Activated CD4-positive, alpha-beta T cell treated with anti-CD3 and anti-CD28 coated beads for 36 hours (primary cell): ENCODE measurements at places on chromosomes 7 and 10.

DNA sequence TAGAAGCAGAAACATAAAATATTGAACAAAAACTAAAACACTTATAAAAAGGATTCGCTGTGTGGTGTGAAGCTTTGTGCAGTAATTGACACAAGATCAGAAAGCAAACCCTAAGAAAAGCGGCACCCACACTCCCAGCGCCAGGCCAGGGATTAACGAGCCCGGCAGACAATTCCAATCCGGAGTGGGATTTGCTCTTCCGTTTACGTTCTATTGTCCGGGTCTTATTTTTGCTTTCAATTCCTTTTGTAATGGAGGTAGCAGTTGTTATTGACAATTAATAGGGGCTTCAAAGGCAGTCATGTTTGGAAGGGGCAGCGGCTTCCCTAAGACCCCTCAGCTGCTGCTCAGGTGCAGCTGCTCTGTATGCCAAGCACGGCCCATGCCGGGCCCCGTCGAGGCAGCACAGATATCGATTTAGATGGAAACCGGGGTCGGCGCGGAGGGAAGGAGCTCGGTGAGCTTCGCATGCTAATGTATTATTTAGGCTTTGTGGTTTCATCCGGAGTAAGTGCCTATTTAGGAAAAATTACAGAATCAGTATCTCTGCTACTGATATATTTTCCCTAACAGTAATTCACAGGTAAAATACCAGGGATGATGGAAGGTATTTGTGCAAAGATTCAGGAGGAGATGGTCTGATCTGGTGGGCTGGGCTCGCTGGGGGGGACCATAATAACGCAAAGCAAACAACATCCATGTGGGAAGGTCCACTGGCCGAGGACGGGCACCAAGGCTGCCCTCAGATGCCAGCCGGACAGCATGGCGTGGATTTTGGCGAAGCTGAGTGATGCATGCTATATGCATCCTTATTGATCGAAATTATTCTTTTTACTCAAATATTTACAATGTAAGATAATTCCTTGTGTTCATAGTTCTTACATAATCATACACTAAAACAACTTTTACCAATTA, 561.7 kb downstream of the PTPRN2 start:
- DNase-seq: no peak
- H3K4me1 ChIP-seq: no peaks in the 10 kb centered on the region
- H3K27me3 ChIP-seq: no peaks in the 10 kb centered on the region

GRCh38 chr10:104581884-104582601, 59.0 kb upstream of the SORCS3 start:
- H3K4me1 ChIP-seq: peaks cover 18% of the 10 kb centered on the region
- no peak for DNase-seq
- no peaks in the 10 kb centered on the region for H3K36me3 ChIP-seq
- no peak overlapping the region for H3K4me3 ChIP-seq

- no peak overlapping the region for H3K4me3 ChIP-seq
- no peak for DNase-seq
- H3K27me3 ChIP-seq: no peaks in the 10 kb centered on the region
- H3K27ac ChIP-seq: no peak overlapping the region
- H3K36me3 ChIP-seq: no peaks in the 10 kb centered on the region
- H3K4me1 ChIP-seq: peaks cover 2% of the 10 kb centered on the region
These were observed 128.5 kb downstream of the TNS3 start for GRCh38 chr7:47453093-47454061.

DNA sequence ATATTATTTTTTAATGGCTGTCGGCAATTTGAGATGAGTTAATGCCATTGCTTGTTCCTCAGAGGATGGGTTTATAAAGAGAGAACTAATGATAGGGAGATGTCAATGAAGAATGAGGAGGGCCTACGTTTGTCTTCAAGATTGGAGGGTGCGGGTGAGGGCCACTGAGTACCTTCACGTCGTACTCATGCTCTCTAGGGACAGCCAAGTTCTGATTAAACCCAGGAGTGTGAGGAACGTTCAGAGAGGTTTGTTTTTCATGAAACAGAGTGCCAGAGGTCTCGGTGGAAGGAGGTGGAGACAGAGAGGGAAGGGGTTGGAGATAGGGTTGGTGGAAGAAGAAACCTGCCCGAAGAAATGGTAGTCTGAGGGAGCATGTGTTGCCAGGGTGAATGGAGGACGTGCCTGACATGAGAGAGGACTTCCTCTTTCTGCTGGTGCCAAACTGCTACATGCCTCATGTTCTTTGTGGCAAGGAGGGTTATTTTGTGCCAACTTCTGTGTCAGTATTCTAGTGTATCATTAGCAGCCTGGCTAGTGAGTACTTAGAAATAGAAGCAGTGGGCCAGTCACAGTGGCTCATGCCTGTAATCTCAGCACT, 8.9 kb downstream of the DHTKD1 start:
- peaks cover 3% of the 10 kb centered on the region for H3K36me3 ChIP-seq
- DNase-seq: no peak
- H3K27me3 ChIP-seq: no peaks in the 10 kb centered on the region
- H3K27ac ChIP-seq: no peak overlapping the region
- no peak overlapping the region for H3K4me3 ChIP-seq

DNA sequence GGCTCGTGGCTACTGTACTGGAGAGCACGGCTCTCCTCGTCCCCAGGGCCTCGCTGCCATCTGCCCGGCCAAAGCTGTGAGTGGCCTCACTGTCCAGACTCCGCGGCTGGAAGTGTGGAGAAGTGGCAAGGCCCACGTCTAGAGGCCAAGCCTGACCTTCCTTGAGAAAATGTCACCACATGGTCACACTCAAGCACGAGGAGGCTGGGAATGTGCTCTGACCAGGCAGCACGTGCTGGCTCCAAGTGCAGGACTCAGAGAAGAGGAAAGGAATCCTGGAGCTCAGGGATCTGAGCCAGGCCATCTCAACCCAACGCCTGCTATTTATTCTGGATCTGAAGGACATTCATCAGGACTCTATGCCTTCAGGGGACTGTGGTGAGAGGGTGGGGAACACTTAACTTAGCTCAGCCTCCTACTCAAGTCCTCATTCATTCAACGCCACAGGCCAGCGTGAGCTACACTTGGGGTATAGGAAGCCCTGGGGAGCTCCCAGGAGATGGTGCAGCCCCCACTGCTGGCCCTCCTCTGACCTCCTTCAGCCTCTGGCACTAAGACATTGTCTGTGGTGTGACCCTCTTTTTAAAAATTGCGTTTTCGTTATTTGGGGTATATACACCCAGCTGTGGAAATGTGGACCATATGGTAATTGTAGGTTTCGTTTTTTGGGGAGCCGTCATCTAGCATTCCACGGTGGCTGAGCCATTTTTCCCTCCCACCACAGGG, 29.0 kb downstream of the EN2 start:
- H3K27me3 ChIP-seq: peaks cover 38% of the 10 kb centered on the region
- H3K36me3 ChIP-seq: peaks cover 2% of the 10 kb centered on the region
- H3K27ac ChIP-seq: no peak overlapping the region
- no peak for DNase-seq
- peaks cover 31% of the 10 kb centered on the region for H3K4me1 ChIP-seq
- no peak overlapping the region for H3K4me3 ChIP-seq

GRCh38 chr7:115707258-115708012, 323.1 kb downstream of the TFEC start:
- no peak overlapping the region for H3K4me3 ChIP-seq
- H3K4me1 ChIP-seq: no peaks in the 10 kb centered on the region
- DNase-seq: peak; percentile 16
- H3K27ac ChIP-seq: no peak overlapping the region

DNA sequence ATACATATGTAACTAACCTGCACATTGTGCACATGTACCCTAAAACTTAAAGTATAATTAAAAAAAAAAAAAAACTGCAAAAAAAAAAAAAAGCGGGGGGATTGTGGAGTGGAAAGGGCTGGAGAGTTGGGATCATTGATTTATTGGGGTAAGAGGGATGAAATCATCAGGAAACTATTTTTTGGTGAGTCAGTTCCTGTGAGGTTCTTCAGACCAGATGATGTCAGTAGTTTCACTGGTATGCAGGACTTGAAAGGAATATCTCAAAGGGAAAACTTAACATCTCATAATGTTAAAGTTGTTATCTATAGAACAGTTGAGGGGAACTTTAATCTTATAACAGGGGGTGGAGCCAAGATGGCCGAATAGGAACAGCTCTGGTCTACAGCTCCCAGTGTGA, 32.6 kb upstream of the TECTB start:
- no peaks in the 10 kb centered on the region for H3K36me3 ChIP-seq
- DNase-seq: no peak
- H3K27me3 ChIP-seq: no peaks in the 10 kb centered on the region
- H3K4me1 ChIP-seq: no peaks in the 10 kb centered on the region
- H3K4me3 ChIP-seq: no peak overlapping the region

- DNase-seq: no peak
- no peak overlapping the region for H3K4me3 ChIP-seq
- H3K4me1 ChIP-seq: peaks cover 2% of the 10 kb centered on the region
- H3K36me3 ChIP-seq: no peaks in the 10 kb centered on the region
These were observed 245.5 kb upstream of the PPP2R2D start for GRCh38 chr10:131655101-131655849.

DNA sequence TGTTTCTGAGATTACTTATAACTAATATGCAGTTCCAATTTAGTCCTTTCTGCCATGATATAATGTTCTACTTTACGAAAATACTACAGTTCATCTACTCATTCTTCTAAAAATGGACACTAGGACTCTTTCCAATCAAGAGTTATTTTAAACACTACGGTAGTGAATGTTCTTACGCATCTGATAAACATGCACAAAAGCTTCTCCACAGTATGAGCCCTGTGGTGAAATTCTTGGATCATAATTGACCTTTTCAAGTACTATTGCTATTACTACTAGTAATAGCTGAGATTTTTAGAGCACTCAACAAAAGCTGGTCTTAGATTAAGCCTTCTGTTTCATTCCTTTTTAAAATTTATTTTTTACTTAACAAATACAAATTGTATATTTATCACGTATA, 106.4 kb downstream of the CH25H start:
- no peaks in the 10 kb centered on the region for H3K27me3 ChIP-seq
- H3K27ac ChIP-seq: no peak overlapping the region
- peaks cover 4% of the 10 kb centered on the region for H3K4me1 ChIP-seq
- H3K4me3 ChIP-seq: no peak overlapping the region

DNA sequence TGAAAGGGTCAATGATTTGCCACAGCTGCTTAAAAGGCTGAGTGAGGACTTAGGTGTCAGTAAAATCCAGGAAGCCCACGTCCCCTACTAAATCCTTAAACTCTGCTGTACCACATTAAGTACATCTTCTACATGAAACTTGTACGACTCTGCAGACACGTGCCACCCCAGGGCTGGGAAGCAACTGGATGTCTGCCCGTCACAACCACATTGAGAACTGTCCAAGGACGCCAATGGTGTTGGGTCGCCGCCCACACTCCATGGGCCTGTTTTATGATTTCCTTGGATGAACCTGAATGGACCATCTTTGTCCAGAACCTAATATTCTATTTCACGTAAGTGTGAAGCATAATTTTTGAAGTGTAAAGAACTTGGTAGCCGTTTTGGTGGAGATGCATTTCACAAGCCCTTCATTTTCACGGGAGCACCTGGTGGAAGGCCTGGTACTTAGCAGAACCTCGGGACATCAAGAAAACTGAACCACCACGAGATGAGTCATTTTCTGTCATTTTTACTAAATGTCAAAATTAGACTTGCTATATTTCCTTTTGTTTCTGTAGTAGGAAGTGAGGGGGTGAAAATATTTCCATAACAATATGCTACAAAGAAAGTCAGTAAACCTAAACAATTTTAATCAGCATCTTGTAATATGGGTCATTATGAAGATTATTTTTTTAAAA, 134.9 kb downstream of the SFMBT2 start:
- peaks cover 63% of the 10 kb centered on the region for H3K4me1 ChIP-seq
- no peak for DNase-seq
- no peak overlapping the region for H3K4me3 ChIP-seq
- peaks cover 53% of the 10 kb centered on the region for H3K36me3 ChIP-seq
- H3K27ac ChIP-seq: peak overlapping the region; percentile 39

GRCh38 chr10:132687893-132688579, 97.9 kb downstream of the NKX6-2 start:
- H3K27ac ChIP-seq: no peak overlapping the region
- H3K4me3 ChIP-seq: no peak overlapping the region
- no peaks in the 10 kb centered on the region for H3K27me3 ChIP-seq
- DNase-seq: no peak
- H3K4me1 ChIP-seq: peaks cover 19% of the 10 kb centered on the region

DNA sequence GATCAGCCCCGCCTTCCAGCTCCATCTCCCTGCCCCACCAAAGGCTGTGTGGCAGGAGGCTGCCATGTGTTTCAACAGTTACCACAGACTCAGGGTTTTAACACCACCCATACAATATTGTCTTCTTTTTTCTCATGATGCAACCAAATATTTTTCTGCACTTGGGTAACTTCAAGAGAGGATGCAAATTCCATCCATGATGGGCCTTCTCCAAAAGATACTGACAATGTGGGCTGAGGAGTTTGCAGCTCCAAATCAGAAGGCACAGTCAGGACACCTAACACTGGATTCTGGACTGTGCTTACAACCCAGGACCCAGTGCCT, 347.9 kb downstream of the GRID1 start:
- peaks cover 7% of the 10 kb centered on the region for H3K4me1 ChIP-seq
- no peaks in the 10 kb centered on the region for H3K36me3 ChIP-seq
- no peak overlapping the region for H3K27ac ChIP-seq

DNA sequence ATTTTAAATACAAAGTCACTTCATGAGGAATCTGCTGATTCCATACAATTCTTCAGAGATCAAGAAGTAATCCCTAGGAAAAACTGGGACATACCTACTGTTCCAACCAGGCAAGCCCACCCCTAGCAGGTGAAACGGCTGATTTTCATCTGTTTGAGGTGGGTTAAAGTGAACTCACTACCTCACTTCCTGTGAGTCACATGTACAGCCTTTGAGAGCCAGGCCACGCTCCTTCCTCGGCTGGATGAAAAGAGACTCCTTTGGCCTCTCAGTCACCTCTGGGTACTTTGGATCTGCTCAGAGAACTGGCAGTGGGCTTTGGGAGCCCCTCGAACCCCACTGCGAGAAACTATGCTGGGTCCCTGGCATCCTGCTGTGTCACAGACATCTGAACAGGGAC, 68.2 kb downstream of the CHST15 start:
- no peak overlapping the region for H3K4me3 ChIP-seq
- peak; percentile 30 for DNase-seq
- peaks cover 3% of the 10 kb centered on the region for H3K27me3 ChIP-seq

DNA sequence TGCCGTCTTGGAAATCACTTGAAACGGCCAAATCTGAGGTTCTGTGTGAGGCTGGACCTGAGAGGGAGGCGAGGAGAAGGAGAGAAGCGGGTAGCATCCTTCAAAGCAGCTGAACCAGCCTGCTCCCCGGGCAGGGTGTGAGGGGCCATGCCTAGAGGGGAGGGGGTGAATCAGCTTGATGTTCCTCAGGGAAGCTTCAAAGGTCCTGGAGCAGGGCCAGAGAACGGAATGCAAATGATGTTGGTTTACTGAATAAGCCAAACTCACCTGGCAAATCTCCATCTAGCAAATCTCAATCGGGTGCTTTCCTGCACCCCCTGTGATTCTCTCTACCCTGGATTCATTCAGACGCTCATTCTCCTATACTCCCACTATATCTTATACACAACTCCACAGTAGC, 226.9 kb downstream of the WDR11 start:
- H3K27me3 ChIP-seq: peaks cover 9% of the 10 kb centered on the region
- no peak overlapping the region for H3K4me3 ChIP-seq
- H3K4me1 ChIP-seq: no peaks in the 10 kb centered on the region
- no peaks in the 10 kb centered on the region for H3K36me3 ChIP-seq
- DNase-seq: no peak
- H3K27ac ChIP-seq: no peak overlapping the region

- no peak overlapping the region for H3K4me3 ChIP-seq
- H3K27me3 ChIP-seq: no peaks in the 10 kb centered on the region
- H3K27ac ChIP-seq: no peak overlapping the region
- no peaks in the 10 kb centered on the region for H3K36me3 ChIP-seq
- no peak for DNase-seq
These were observed 1.9 kb upstream of the DEPP1 start for GRCh38 chr10:44980309-44981171.

GRCh38 chr10:2682491-2682890, 384.9 kb upstream of the PFKP start:
- H3K4me1 ChIP-seq: no peaks in the 10 kb centered on the region
- H3K27ac ChIP-seq: no peak overlapping the region
- H3K27me3 ChIP-seq: peaks cover 8% of the 10 kb centered on the region
